Stimulated activated CD4-positive, alpha-beta T cell treated with anti-CD3 and anti-CD28 coated beads, Interleukin-1b, Interleukin-23, amount 100 ng/mL, for 48 hours (primary cell): ENCODE measurements at places on chromosomes 7 and 10.

DNA sequence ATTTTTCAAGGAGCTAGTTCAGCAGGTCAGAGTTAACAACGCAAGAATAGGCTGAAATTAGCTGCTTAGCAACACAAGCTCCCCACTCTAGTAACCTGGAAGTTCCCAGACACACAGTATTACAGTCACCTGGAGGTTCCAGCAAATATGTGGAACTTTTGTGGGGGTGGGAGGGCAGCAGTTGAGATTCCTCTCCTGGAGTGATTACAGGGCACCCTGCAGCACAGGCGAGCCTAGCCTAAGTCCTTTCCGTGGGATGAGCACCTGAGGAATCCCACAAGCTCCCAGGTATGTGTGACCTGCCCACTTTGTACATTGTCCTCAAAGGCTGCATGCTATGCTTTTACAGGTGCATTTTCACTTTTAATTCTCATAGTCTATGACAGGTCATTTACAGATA is 13.6 kb downstream of the TPK1 start:
- DNase-seq: no peak

GRCh38 chr10:110641256-110641655 is 2.9 kb upstream of the RBM20 start:
- DNase-seq: peak; percentile 65

GRCh38 chr7:27123007-27123476 is 7.5 kb downstream of the HOXA4 start:
- no peak for DNase-seq

GRCh38 chr10:85612833-85613232 is 753.8 kb downstream of the GRID1 start:
- DNase-seq: no peak

- no peak for DNase-seq
These were observed 42.1 kb upstream of the MKRN1 start for GRCh38 chr7:140521421-140521820.

GRCh38 chr10:101053516-101053915 is 8.3 kb upstream of the KAZALD1 start:
- no peak for DNase-seq

DNA sequence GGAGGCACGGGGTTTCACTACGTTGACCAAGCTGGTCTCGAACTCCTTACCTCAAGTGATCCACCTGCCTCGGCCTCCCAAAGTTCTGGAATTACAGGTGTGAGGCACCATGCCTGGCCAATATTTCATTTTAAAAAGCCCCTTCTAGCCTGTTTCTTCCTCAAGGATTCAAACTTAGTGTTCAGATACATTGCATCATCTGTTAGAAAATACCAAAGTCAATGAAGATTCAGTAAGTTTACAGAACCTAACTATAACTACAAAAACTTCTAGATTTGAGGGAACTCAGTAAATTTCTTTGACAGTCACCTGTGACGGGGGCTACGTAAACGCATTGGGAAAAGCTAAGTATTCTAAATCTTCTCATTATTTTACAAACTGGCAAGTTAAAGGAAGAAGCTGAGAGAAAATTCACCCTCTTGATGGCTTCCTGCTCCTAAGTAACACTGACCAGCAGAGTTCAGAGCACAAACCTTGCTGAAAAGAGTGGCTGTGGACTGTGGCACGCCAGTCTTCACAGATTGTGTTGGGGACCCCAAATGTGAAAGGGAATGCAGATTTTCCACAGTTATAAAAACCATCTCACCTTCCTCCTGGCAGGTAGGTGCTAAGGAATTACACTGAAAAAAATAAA is 162.2 kb downstream of the PKD1L1 start:
- DNase-seq: no peak

- DNase-seq: peak; percentile 7
These were observed 7.7 kb upstream of the OPN1SW start for GRCh38 chr7:128783143-128783861.

GRCh38 chr10:103967448-103968071 is 620 bp downstream of the SLK start:
- DNase-seq: no peak
